ENCODE measurements at places on chromosomes 4 and X.

DNA sequence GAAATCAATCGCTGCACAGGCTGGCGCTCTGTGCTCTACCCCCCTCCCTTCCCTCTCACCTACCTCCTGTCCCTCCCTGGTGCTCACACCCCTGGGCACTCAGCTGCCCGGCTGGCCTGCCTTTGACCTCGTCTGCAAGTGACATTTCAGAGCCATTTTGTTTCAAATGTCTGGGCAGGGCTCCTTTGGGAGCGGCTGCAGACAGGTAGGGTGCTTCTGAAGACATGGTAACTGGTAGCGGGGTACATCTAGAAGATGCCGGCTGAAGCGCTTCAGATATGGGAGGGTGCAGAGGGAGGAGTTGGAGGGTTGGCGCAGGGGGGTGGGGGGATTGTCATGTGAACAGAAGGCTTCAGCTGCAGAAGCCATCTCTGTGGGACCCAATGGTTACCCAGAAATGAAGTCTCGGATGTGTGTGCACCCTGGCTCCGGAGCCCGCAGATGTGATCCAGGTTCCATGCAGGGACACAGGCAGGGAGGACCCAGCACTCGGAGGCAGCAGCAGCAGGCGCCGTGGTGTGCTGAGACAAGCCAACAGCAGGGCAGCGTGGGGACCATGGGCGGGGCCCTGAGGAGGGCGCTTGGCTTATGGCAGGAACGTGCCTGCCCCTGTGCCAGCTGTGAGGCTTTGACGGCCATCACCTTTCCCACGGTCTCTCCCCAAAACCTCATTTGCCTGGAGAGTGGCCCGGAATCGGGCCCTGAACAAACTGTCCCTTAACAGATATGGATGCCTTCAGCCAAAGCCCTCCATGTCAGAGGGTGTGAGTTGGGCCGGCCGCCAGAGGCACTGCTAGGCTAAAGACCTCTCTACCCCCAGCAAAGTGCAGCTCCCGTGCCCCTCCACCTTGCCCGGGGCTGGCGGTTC is 7.6 kb upstream of the DUSP9 start:
- DNase-seq, result no peak

- DNase-seq, result no peak
These were observed 5.2 kb downstream of the HELT start for GRCh38 chr4:185023471-185023870.

DNA sequence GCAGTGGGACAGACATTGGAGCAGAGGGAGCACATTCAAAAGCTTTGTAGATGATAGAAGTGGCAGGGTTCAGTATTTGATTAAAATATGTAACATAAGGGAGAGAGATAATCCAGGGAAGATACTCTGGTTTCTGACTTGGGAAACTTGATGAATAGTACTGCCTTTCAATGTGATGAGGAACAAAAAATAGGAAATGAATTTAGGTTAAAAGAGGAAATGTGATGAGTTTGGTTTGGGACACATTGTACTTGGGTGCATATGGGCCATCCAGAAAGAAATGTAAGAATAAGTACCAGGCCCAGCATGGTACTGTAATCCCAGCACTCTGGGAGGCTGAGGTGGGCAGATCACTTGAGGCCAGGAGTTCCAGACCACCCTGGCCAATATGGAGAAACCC is 20.9 kb upstream of the NDNF start:
- DNase-seq, result peak; percentile 7

DNA sequence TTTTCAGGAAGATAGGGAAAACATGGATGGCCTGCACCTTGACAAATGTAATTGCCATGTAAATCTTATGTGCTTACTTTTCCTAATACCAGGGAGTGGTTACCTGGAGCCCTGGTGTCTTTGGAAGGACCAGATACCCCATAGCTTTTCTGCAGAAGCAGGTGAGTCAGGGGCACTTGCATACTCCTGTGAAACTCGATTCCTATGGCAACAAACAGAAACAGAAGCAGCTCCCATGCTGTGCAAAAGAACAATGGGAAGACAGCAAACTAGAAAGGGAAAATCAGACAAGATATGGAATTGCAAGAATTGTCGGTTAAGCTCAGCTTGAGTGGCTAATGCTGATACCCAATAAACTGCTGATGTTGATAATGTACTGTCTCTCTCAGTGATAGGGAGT is 117.4 kb upstream of the AFF2 start:
- DNase-seq, result no peak

- peak; percentile 72 for DNase-seq
These were observed 552 bp downstream of the ADH5 start for GRCh38 chr4:99088023-99088449.

Measured in Kasumi-1 (cell line).